ENCODE measurements at places on chromosomes 7 and 10.
A peak's percentile ranks its signal among the peaks of the same experiment; 100 is the strongest.

DNA sequence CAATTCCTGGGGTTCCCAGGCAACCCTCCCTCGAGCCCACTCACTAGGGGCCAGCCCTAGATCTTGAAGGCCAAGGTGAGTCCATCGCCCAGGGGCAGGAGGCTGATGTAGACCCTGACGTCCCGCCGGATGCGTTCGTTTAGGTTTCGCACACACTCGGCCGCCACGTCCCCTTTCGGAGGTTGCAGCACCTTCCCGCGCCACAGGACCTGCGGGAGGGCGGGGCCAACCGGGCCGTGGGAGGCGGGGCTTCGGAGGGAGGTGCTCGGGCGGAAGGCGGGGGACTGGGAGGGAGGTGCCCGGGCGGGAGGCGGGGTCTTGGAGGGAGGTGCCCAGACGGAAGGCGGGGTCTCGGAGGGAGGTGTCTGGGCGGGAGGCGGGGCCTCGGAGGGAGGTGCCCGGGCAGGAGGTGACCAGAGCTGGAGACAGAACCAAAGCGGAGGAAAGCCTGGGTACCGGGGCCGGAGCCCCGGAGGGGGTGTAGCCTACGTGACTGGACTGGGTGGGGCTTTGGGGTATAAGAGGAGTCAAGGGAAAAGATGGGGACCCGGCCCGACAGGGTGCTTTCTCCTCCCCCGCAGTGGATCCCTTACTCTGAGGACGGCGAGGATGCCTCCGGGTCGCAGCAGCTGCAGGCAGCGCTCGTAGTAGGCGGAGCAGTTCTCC, 1.6 kb downstream of the COMTD1 start:
- peak; percentile 88 for DNase-seq

- DNase-seq, result no peak
Observed at GRCh38 chr10:125200396-125200795, 40.0 kb upstream of the CTBP2 start.

GRCh38 chr7:120805636-120806388, 52.1 kb downstream of the TSPAN12 start:
- peak; percentile 75 for DNase-seq

GRCh38 chr7:70495033-70495376, 636.9 kb upstream of the GALNT17 start:
- no peak for DNase-seq

DNA sequence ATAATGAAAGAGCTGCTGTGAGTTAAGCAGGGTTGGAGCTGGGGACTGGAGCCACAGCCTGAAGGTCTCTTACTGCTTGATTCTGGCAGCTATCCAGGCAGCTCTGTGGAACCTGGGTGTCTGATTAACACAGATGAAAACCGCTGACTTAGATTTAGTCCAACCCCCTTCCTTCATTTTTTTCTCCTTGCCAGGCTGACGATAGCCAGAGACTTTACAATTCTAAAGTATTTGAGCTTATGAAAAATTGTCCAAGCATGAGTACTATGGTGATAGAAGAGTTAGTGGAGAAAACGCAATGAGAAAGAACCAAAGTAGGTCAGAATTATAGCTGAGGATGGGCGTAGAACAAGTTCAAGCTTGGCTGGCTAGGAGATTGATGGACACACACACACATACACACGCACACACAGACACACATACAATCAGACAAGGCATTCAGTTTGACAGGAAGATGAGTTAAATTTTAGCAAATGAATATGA, 13.5 kb upstream of the GPR85 start:
- DNase-seq, result peak; percentile 80

DNA sequence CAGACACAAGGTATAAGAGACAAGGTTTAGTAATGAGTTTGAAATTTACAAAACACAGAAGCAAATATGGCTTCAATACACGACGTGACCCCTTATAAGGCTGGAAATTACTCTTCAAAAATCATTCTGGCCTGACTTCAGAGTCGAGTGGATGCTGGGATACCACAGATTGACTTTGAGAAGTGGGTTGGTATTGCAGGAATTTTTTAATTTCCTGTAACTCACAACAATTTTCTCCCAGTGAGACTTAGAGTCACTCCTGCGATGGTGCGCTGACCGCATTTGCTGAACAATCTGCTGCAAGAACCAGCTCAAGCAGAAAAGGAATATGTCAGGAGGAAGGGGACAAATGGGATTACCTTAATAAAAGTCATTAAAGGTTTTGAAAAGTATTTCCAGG, 132.1 kb downstream of the EMX2 start:
- no peak for DNase-seq

DNA sequence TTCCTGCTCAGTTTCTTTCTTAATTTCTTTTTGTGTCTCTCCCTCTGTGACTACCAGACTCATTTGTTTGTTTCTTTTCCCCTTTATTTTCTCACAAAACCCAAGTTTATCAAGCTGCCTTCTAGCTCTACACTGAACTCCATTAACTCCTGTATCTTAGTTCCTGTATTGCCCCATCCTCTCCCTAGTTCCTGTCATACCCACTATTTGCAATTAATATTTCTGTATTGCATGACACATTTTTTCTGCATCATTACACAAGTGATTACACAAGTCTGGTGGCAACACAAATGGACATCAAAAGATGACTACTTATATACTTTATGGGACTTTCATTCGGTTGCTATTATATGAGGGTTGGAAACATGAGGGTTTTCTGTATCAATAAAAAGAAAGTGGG, 26.9 kb upstream of the OR9A4 start:
- no peak for DNase-seq

Data from cardiac fibroblast (primary cell).